ENCODE measurements at places on chromosomes 13 and 19. TPM values are rescaled to one million over a fixed set of nuclear protein-coding genes. Genes with fewer than 3 reads are reported as not detected.

GRCh38 chr13:39531646-39532045 lies 71.3 kb downstream of the LHFPL6 start:
- H3K4me3 ChIP-seq: no peak overlapping the region
- H3K27ac ChIP-seq: no peak overlapping the region
- DNase-seq: peak; percentile 32
- no peaks in the 10 kb centered on the region for H3K36me3 ChIP-seq
- peaks cover 17% of the 10 kb centered on the region for H3K4me1 ChIP-seq
- no peaks in the 10 kb centered on the region for H3K27me3 ChIP-seq

DNA sequence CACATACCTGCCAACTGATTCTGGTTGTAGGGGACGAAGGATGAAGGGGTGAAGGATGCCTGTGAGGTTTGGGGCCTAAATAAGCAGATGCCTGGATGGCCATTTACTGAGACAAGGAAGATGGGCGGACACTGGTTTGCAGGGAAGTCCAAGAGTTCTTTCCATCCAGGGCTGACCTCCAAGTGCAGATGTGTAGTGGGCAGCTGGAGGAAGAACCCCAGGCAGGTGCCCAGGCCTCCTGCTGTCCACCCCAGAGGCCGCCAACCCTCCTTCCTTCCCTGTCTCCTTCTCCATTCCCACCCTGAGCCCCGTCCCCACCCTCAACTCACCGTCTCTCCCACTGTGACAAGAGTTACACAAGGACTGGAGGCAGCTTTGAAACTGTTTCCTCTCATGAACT lies 171.5 kb downstream of the KATNAL1 start:
- no peaks in the 10 kb centered on the region for H3K36me3 ChIP-seq
- 0 out of 2 replicates have a peak, but pooled peaks cover 2% of the 10 kb centered on the region for H3K27me3 ChIP-seq
- peaks cover 10% of the 10 kb centered on the region for H3K4me1 ChIP-seq
- H3K4me3 ChIP-seq: no peak overlapping the region

DNA sequence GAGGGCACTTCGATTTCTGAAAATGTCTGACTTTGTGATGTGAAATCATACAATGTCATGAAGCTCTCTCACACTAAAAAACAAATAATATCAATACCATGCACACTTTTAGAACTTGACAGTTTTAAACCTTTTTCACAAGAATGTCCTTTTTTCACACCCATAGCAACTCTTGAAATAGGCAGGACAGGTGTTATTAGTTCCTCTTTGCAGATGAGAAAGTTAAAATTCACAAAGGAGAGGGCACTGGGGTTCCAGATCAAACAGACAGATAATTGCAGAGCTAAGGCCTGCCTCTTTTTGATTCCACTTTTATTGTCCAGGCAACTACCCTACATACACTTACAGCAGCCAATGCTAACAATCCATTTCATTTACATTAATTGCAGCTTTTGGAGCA lies 142.8 kb downstream of the KLF12 start:
- H3K27ac ChIP-seq: no peak overlapping the region
- peaks cover 5% of the 10 kb centered on the region for H3K36me3 ChIP-seq
- H3K4me1 ChIP-seq: peaks cover 2% of the 10 kb centered on the region
- no peaks in the 10 kb centered on the region for H3K27me3 ChIP-seq

DNA sequence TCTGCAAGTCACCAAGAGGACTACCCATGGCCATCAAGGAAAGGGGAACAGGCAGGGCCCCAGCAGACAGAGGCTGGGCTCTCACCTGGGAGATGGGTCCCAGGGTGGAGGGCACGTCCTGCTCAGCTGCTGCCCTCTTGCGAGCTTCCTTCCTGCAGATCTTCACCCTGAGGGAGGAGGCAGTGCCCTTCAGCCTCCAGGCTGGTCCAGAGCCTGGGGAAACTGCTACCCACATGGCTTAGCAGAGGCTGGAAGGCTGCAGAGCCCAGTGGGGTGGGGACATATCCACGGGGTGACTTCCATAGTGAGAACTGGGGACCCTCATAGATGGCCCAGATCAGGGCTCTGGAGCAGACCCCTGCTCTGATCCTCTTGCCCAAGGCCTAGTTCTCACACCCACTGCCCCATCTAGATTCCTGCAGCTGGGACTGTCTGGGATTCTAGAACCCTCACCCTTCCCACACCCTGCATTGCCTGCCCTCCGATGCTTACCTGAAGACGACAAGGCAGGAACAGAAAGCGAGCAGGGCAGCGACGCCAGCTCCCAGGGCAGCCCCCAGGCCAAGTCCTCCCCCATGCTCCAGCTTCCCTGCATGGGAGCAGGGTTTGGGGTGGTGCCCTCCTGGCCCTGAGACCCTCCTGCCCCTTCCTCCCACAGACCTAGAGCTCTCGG lies 9.0 kb downstream of the SIGLEC11 start:
- H3K4me3 ChIP-seq: no peak overlapping the region
- no peak for DNase-seq

DNA sequence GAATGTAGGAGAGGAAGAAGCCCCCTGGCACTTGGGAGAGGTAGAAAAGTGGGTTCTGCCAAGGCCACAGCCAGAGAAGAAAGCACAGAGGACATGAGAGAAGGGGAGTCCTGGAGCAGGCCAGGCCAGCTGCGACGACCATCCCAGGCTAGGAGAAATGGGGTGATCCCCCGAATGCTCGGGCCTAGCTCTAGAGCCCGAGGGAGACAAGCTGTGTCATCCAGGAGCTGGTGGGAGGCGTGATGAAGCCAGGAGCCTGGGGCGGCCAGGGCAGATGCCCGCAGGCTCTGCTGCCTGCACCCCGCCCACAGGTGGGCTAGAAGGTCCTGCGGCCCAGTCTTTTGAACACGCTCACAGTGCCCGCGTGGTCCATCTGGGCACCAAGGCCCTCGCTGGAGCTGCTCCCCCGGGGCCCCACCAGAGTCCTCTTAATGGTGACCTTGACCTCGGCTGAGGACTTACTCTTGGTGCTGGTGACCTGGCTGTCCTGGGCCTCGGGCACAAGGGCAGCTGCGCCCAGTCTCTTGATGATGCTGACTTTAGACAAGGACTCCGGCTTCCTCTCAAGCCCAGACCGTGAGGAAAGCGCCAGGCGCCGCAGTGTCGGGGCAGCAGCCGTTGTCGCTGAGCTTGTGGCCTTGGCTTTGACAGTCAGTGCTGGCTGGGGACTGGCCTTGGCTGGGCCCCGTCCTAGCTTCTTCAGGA lies 26.5 kb downstream of the C19orf47 start:
- no peak overlapping the region for H3K4me3 ChIP-seq
- no peaks in the 10 kb centered on the region for H3K27me3 ChIP-seq
- no peak overlapping the region for H3K27ac ChIP-seq

GRCh38 chr13:28258417-28258816 lies 120.1 kb downstream of the PAN3 start:
- H3K4me3 ChIP-seq: no peak overlapping the region
- no peak overlapping the region for H3K27ac ChIP-seq
- no peaks in the 10 kb centered on the region for H3K27me3 ChIP-seq
- no peak for DNase-seq

GRCh38 chr13:20525144-20525600 lies 485 bp downstream of the CRYL1 start:
- no peaks in the 10 kb centered on the region for H3K27me3 ChIP-seq
- H3K4me1 ChIP-seq: 0 out of 2 replicates have a peak, but pooled peaks cover 2% of the 10 kb centered on the region
- peak overlapping the region; percentile 28 for H3K27ac ChIP-seq
- DNase-seq: no peak
- peak overlapping the region; percentile 87 for H3K4me3 ChIP-seq

GRCh38 chr19:720345-721160 lies 11.8 kb downstream of the PALM start:
- no peak overlapping the region for H3K27ac ChIP-seq
- peaks cover 6% of the 10 kb centered on the region for H3K36me3 ChIP-seq
- H3K27me3 ChIP-seq: peaks cover 2% of the 10 kb centered on the region

DNA sequence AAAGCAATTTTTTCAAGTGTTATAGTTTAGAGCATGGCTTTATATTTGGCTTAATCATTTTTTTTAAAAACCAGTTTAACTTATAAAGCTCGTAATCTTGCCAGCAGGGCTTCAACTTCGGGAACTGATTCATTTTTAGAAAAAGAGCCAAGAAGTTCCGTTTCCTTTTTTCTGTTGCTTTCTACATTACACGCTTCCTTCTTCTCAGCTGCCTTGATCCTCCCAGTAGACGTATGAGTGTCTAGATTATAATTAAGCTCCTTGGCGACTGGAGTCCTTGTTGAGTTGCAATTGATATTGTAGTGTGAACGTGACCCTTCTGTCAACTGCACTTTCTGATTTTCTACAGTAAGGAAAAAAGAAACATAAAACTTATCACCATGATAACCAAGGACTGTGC lies 497.2 kb downstream of the DIAPH3 start:
- H3K36me3 ChIP-seq: no peaks in the 10 kb centered on the region
- H3K4me1 ChIP-seq: no peaks in the 10 kb centered on the region
- H3K4me3 ChIP-seq: no peak overlapping the region
- DNase-seq: peak; percentile 7
- no peak overlapping the region for H3K27ac ChIP-seq

DNA sequence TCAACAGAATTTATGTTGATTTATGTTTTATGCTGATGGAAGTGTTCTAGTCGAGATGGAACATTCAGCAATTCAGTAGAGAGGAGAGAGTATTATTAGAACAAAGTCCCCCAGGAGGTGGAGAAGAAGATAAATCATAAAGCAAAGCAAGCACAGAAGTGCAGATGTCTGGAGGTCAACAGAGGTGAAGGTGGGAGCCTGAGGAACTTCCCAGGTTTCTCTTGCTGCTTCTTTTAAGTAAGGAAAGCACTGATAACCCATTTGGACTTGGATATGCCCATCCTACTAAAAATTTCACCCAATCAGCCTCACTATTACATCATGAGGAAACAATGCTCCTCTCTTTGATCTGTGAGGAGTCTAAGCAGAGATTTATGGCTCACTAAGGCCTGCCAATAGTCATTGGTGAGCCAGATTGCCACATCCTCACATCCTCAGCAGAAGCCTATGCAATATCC lies 98.8 kb downstream of the EPSTI1 start:
- no peaks in the 10 kb centered on the region for H3K27me3 ChIP-seq
- no peak overlapping the region for H3K4me3 ChIP-seq
- H3K36me3 ChIP-seq: no peaks in the 10 kb centered on the region
- H3K27ac ChIP-seq: no peak overlapping the region
- peak; percentile 50 for DNase-seq
- peaks cover 7% of the 10 kb centered on the region for H3K4me1 ChIP-seq

DNA sequence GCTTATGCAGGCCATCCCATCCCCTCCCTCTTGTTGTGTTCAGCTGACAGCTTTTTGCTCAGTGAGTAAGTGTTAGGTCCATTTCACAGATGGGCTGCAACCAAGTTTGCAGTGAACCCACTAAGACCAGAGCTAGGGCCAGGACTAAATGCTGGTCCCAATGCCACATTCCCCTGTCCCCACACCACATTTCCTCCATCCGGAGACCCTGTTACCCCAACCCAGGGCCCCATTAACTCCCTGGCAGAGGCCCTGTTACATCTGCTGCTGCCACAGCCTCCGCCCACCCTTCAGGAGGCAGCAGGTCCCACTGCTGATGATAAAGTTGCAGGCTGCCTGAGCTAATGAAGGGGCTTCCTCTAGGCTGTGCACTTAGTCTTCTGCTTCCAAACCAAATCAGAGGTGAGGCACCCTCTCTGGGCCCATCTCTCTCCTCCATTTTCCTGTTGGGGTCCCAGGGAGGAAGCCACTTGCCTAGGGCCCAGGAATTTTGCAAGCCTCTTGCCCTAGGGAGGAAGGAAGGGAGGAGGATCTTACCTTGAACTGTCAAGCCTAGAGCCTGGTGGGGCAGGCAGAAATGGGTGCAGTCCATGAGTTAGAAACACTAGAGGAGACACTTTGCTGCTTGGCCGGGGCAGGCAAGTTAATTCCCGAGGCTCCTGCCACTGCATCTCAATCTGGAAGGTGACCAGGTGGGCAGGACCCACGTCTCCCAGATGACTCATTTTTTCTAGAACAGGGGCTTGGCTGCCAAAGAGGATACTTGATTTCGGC lies 3.4 kb upstream of the USF2 start:
- peaks cover 2% of the 10 kb centered on the region for H3K36me3 ChIP-seq
- no peaks in the 10 kb centered on the region for H3K27me3 ChIP-seq
- peaks cover 7% of the 10 kb centered on the region for H3K4me1 ChIP-seq

DNA sequence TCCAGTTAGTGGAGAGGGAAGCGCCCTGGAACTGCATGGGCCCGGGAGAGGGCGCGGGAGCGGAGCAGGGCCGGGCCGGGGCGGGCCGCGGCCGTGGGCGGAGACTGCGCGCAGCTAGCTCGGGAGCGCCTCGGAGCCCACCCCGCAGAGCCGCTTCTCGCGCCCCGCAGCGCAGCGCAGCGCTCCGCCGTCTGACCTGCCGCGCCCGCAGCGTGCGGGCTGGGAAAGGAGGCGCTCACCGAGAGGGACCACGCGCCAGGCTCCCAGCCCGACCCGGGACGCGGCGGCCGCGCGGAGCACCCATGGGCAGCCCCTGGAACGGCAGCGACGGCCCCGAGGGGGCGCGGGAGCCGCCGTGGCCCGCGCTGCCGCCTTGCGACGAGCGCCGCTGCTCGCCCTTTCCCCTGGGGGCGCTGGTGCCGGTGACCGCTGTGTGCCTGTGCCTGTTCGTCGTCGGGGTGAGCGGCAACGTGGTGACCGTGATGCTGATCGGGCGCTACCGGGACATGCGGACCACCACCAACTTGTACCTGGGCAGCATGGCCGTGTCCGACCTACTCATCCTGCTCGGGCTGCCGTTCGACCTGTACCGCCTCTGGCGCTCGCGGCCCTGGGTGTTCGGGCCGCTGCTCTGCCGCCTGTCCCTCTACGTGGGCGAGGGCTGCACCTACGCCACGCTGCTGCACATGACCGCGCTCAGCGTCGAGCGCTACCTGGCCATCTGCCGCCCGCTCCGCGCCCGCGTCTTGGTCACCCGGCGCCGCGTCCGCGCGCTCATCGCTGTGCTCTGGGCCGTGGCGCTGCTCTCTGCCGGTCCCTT lies at the start of gene MLNR:
TSS of gene MLNR (plus strand) at position 303 of the 820 bp plus-strand sequence. CDS start at position 303, 0 bp downstream.
- no peaks in the 10 kb centered on the region for H3K36me3 ChIP-seq
- peak within 1 kb of the TSS; percentile 45 for H3K4me3 ChIP-seq
- H3K27me3 ChIP-seq: peaks cover 79% of the 10 kb centered on the region
- no peak within 1 kb of the TSS for H3K27ac ChIP-seq
- no peaks in the 10 kb centered on the region for H3K4me1 ChIP-seq

- H3K36me3 ChIP-seq: no peaks in the 10 kb centered on the region
- H3K4me3 ChIP-seq: no peak overlapping the region
- H3K27me3 ChIP-seq: peaks cover under 1% of the 10 kb centered on the region
- peaks cover 22% of the 10 kb centered on the region for H3K4me1 ChIP-seq
- no peak for DNase-seq
- H3K27ac ChIP-seq: no peak overlapping the region
Measured at GRCh38 chr19:45764475-45764874, 4.6 kb downstream of the SIX5 start.

The KMT2B gene
- 30.7 TPM for polyA plus RNA-seq

The ZNF730 gene
- polyA plus RNA-seq: 0.39 TPM

The RAB4B gene
- 21.4 TPM for polyA plus RNA-seq

The LENG1 gene
- polyA plus RNA-seq: 6.1 TPM

The ZNF264 gene
- 3.4 TPM for polyA plus RNA-seq

The FUT6 gene
- not detected for polyA plus RNA-seq

The ZNF71 gene
- polyA plus RNA-seq: 7.9 TPM

The SYNGR4 gene
- not detected for polyA plus RNA-seq

Measured in IMR-90 (cell line).